Daoy (cell line): ENCODE measurements at places on chromosomes 11 and 22. TPM values are rescaled to one million over a fixed set of nuclear protein-coding genes. Genes with fewer than 3 reads are reported as not detected.
A peak's percentile ranks its signal among the peaks of the same experiment; 100 is the strongest.

DNA sequence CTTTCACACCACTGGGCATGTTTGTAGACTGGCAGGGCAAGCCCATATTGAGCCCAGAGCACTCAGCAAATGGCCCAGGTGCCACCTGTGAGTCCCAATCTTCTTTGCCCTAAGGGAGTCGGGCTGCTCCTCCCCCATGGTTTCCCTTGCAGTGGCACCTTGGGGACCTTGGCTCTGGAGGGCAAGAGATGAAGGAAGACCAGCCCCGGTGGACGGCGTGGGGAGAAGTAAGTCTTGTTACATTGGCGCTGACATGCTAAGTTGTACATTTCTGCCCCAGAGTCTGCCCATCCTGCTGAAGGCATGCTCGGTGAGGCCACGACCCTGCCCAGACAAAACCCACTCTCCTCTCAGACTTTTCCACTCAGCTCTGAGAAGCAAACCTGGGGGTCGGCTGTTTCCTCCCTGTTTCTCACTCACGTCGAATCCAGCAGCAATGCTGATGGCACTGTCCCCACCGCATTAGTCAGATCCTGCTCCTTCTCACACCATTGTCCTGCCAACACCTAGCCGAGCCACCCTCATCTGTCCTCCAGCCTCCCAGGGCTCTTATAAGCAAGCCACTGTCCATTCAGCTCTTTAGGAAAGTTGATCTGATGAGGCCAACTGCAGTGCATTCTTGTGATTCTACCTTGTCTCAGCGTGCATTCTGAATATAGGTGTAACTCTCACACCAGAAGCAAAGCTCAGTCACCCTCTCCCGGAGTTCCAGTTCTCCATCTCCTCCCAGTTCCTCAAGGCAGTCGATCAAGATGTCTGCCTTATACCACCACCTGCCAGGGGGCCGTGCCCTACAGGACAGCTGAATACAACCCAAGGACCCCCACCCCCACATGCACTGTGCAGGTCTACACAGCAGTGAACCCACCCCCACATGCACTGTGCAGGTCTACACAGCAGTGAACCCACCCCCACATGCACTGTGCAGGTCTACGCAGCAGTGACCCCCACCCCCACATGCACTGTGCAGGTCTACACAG, 827.1 kb downstream of the TBC1D22A start:
- no peak for DNase-seq

- no peak for DNase-seq
These were observed 11.6 kb downstream of the DDX17 start for GRCh38 chr22:38494498-38494897.

- peak; percentile 82 for DNase-seq
These were observed 177.6 kb downstream of the IGLL1 start for GRCh38 chr22:23402275-23403151.

DNA sequence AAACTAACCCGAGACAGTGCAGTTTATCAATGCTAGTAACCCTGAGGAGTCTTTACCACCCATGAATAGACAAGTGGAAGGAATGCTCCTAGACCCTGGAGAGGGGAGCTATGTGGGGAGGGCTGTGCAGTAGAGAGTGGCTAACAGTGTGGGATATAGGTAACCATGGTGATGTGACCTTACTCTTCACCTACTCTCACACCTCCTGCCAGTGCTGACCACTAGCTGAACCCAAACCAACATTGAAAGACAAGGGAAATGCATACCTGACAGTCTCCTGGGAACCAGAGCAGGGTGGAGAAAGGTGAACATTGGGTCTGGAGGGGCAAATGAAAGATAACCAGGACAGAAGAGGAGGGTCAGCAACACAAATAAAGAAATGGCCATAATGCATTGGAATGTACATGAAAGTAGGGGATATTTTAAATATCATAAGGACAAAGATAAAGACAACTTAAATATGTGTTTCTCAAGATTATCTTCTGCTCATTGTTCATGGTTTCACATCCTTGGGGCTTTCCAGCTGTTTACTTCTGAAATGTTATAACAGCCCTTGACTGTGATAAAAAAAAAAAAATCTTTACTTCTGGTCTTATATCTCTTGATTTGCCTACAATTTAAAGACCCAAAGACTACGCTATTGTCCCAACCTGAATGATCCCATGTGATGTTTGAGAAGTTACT, 983.3 kb upstream of the TENM4 start:
- no peak for DNase-seq

ARHGAP42 gene
- total RNA-seq = 6.7 and 6.9 TPM in 2 replicates
